Colonic mucosa (tissue), 4 donors: ENCODE measurements at places on chromosomes 13 and 19.
A peak's percentile ranks its signal among the peaks of the same experiment; 100 is the strongest.

GRCh38 chr13:20787180-20787579 lies 13.4 kb upstream of the EEF1AKMT1 start:
- no peak for DNase-seq

GRCh38 chr19:10896851-10897526 lies 25.6 kb downstream of the CARM1 start:
- peak; percentile 40 for DNase-seq

GRCh38 chr13:28357247-28357825 lies 137.6 kb downstream of the FLT1 start:
- DNase-seq, result no peak

- DNase-seq, result no peak
Measured at GRCh38 chr13:44022196-44022595, 142.5 kb downstream of the LACC1 start.

DNA sequence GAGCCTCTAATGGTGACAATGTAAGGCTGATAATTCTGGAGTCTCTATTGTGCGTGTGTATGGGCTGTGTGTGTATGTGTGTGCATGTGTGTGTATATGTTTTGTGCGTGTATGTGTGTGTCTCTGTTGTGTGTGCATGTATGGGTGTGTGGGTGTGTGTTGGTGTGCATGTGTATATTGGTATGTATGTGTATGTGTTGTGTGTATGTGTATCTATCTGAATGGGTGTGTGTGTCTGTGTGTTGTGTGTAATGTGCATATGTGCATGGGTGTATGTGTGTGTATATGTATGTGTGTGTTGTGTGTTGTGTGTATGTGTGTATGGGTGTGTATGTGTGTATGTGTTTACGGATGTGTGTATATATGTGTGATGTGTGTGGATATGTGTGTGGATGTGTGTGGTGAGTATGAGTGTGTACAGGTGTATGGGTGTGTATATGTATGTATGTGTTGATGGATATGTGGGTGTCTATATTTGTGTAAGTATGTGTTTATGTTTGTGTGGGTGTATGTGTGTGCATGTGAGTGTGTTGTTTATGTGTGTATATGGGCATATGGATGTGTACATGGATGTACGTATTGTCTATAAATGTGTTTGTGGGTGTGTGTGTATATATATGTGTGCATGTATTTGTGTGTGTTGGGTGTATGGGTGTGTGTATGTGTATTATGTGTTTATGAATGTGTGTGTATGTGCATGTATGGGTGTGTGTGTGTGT lies 366.7 kb downstream of the UQCRFS1 start:
- no peak for DNase-seq

DNA sequence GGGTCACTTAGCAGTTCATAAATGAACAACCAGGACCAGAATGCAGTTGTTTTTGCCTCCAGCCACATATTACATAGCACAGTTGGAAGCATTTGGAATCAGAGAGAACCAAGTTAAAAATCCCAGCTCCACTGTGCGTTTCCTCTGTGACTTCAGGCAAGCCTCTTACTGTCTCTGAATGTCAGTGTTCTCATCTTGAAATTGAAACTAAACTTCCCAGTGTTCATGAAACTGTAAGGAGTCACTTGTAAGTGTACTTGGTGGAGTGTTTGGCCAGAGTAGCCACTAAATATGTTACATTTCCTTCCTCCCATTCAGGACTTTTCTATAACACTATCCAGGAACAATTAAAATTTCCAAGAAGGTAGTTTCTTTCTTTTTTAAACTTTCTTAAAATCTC lies 276.8 kb downstream of the KCNRG start:
- DNase-seq, result no peak

DNA sequence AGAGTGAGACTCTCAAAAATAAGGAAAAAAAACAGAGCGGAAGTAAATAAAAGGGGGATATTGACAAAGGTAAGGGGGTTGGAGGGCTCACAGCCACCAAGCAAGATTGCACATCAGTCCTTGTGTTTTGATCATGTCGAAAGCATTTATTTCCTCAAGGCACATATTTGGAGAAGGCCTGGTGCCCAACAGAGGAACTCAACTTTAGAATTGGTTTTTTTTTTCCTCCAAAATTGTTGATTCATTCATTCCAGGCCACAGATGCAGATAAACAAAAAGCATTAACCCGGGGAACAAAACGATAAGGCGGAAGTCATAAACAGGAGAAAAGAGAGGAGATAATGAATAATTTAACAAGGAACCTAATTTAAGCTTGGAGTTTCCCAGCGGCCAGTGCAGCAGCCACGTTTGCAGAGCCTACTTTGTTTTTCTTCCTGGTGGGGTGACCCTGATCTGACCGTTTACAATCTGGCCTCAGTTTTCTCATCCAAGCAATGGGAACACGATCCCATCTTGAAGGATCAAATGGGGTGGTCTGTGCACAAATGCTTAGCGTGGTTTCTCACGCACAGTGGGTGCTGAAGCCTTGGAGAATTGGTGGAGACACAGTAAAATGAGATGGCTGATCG lies 2.1 kb upstream of the PTPRS start:
- no peak for DNase-seq

DNA sequence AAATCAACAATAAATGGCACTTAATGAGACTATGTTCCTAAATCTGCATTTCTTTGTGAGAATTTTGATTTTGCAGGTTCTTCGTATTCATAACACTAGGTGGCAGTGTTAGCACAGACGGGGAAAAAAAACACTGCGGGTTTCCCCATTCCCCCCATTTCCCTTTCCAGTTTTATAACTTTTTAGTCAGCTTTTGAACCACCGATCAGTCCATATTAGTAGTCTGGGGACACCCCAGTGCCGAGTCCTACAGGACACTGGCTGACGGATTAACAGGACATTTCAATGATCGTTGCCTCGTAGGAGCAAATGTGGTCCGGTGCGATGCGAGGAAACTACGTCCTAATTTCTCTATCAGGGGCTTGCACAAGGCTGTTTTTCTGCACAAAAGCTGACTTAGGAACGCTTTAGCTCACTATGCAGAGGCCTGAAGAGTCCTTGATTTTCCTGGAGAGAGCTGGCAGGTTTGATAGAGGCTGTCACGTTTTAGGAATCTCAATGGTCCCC lies 234.3 kb downstream of the LMO7 start:
- no peak for DNase-seq

DNA sequence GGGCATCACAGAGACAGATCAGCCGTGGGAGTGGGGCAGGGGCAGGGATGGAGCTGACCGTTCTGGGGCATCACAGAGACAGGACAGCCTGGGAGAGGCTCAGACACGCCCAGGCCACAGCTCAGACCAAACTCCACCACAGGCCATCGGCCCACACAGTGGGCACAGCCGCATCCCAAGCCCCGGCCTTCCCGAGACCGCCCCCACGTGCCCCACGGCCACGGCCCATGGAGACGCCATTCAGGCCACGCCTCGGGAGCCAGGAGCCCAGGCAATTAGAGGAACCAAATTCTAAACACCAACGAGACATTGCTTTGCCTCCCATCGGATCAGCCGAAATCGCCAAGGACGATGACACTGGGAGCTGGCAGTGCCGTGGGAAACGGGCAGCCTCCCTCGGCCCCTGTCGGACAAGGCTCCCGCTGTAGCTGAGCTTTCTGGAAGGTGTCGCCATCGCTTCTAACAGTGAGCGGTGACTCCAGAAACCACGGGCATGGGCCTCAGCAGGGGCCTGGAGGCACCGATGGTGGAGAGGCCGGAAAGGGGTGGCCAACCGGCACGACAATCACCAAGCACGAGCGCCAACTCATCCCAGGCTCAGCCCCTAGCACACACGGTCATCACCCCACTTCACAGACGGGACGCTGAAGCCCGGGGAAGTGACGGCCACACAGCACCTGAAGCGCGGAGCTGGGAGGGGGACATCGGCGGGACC lies 2.4 kb downstream of the PIP5K1C start:
- no peak for DNase-seq

DNA sequence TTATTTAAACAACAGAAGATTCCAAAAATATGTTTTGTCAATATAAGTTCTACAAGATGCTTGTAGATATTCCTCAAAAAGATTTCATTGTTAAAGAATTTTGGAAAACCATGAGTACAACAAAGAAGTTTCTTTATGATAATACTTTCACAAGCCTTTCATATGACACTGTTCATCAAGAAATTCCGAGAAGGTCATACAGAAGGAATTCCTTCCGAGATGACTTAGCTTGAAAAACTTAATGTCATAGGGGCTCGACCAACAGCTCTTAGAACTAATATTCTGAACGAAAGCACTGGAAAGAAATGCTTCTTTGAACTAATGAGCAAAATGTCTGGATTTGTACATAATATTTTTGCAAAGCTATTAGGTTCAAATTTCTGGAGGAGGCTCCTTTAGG lies 403.4 kb downstream of the KLF5 start:
- DNase-seq, result no peak

- DNase-seq, result no peak
Measured at GRCh38 chr13:56670563-56670962, 470.2 kb upstream of the PRR20A start.

DNA sequence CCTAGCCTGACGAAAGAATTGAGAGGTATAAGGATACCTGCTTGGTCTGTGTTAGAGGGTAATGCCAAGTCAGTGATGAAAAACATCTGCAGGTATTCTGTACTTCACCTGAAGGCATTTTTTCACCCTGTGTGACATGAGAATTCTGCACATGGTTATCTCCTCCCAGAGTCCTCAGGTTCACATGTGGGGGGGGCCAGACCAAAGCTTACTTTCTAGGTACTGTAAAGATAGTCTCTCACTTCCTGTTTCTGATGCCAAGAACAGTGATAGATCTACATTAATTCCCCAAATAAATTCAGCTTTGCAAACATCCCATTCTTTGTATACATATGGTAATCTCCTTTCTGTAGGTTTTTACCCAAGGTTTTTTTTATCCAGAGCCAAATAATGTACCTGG lies 53.4 kb downstream of the GPC6 start:
- no peak for DNase-seq

DNA sequence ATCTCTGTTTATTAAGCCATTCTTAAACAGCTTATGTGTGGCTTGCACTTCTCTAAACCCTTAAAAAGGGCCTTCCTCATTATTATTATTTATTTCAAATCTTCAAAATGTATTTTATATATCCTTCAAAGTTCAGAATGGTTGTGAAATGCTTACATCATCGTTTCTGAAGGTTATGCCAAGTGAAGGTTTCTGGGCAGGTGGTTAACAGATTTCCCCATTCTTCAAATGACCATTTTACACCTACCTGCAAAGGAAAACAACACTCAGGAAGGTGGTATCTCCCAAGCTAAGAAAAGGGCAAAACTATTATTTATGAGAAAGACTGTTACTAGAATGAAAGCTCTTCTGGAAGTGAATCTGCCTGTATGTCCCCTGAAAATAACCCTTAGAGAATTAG lies 191.6 kb downstream of the SHISA2 start:
- no peak for DNase-seq

GRCh38 chr13:105984236-105984635 lies 551.2 kb downstream of the EFNB2 start:
- no peak for DNase-seq

GRCh38 chr13:92297971-92298942 lies 899.8 kb downstream of the GPC5 start:
- no peak for DNase-seq

GRCh38 chr19:55473225-55474012 lies 3.0 kb upstream of the ZNF628 start:
- DNase-seq, result no peak

GRCh38 chr13:107884564-107884963 lies 330.8 kb downstream of the LIG4 start:
- no peak for DNase-seq

GRCh38 chr13:41244556-41244955 lies 18.8 kb downstream of the MTRF1 start:
- no peak for DNase-seq

DNA sequence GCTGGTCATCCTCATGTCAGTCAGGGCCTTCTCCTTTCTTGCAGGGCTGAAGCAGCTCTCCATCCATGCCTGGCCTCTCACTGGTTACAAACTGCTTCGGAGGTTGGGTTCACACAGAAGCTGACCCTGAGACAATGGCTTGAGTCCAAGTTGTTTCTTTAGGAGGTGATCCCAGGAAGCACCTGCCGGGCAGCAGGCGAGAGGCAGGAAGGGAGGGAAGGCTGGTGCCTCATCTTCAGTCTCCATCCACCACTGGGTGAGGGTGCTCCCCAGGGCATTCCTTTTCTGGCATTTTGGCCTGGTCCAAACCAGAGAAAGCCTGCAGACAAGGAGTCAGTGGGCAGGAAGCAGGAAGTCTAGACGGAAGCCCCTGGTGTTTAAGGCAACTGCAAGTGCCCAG lies 17.6 kb upstream of the SPATA13 start:
- no peak for DNase-seq

DNA sequence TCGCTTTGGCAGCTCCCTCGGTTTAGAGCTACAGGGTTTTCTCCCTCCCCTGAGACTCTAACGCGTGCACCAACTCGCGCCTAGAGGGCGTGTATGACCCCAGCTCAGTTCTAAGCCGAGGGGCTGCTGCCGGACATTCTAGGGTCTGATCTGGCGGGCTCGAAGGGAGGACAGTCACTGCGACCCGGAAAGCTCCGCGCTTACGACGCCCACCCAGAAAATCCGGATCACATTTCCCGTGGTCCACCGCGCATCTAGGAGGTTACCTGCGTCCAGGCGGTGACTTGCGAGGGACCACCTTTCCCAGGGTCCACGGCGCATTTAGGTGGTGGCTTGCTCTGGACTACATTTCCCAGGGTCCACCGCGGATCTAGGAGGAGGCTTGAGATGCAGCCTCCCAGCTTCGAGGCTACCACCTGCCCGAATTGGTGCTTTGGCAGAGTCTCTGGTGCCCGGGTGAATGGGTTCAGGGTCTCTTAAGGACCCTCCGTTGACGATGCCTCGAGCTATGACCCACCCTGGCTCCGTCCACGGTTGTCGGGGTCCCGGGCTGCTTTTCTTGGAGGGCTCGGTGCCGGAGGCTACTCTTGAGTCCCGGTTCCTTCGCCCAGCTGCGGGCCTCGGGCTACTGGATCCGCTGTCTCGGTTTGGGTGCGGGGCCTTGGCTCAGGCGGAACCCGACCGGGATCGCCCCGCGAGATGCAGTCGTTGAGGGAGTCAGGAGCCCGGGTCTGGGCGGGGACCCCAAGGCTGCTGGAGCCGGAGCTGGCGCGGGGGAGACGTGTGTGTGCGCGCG lies 30.5 kb downstream of the ZNF146 start:
- no peak for DNase-seq

DNA sequence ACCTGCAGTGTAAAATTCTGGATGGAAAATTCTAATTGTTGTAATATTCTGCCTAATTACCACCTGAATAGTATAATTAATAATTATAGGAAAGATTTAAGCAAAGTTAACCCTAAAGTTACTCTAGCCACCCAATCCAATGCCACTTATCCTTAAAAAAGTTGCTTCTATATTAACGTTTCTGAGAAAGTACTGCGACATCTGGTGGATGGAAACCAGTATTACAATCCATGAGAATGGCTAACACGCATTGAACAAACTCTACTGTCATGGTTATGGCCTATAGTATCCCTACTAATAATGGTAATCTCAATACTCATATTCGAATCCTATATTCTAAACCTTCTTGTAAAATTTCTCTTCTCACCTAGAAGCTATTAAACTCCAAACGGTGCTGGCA lies 1551.8 kb downstream of the SLITRK1 start:
- no peak for DNase-seq
